GM12891 (cell line): ENCODE measurements at places on chromosomes 4 and X.

DNA sequence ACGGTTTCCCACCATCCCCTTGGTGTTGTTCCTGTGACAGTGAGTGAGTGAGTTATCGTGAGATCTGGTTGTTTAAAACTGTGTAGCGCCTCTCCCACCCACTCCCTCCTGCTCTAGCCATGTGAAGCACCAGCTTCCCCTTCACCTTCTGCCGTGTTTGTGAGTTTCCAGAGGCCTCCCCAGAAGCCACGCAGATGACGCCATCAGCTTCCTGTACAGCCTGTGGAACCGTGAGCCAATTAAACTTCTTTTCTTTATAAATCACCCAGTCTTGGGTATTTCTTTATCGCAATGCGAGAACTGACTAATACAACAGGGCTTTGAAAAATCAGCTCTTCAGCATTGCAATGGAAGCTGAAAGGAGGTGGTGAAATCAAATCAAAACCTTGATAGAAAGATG lies 50.0 kb downstream of the FGFBP1 start:
- no peak for DNase-seq

DNA sequence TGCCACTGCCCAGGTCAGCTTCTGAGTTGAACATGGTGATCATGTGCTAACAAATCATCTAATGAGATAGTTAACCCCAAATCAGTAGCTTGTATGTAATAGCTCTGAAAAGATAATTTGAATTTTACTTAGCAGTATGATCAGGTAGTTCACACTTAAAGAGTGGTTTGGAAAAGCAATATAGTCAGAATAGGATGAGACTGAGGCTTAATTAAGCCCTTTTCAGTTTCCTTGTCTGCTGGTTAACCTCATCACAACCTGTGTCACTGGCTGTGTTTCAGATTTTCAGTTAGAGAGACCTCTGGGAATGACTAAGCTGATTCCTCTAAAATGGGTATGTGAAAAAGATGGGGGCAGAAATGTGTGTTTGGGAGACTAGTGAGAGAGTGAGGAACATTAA lies 38.1 kb downstream of the GPR174 start:
- no peak for DNase-seq

- no peak for DNase-seq
Observed at GRCh38 chrX:49160908-49161307, 1.6 kb upstream of the MAGIX start.

DNA sequence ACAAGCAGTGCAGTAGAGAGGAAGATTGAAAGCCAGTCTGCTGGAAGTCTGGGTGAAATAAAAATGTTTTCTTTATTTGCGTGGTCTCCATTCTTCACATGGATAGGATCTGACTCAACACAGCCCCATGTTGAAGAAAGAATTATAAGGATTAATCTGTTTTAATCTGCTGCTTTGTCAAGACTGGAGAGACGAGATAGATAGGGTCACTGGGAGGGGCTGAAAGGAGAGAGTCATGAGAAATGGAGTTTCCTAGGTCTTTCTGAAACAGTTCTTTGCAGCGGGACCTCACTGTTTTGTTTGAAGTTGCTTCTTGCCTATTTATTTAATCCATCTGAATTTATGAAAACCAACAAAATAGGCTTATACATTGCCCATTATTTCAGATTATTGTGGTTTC lies 32.4 kb upstream of the RHOH start:
- no peak for DNase-seq

GRCh38 chr4:118331352-118331751 lies 21.5 kb downstream of the PRSS12 start:
- DNase-seq = no peak

DNA sequence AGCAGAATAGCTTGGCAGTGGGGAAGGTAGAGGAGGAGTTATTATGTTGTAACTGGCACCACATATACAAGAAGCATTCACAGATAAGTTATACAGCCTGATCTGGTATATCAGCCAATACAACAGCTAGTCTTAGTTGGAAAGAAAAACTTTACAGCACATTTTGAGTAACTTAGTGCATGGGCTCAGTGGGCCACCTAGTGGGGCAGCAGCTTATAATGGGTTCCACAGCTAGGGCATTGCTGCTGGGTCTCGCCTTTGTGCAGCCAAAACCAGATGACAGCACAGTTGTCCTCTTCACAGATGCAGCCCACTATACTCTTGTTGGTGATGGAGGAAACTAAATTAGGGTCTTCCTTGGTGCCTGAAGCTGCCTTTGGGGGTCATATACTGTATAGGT lies 448.1 kb upstream of the RASGEF1B start:
- DNase-seq = no peak

- DNase-seq = no peak
Observed at GRCh38 chrX:16822723-16823122, 36.5 kb downstream of the TXLNG start.

- DNase-seq = peak; percentile 39
Observed at GRCh38 chrX:55451990-55452832, at the start of gene MAGEH1. MAGEH1 (plus strand) TSS chrX:55452127; CDS start chrX:55452375, 248 bp downstream.
